ENCODE measurements at places on chromosomes 4 and X.

DNA sequence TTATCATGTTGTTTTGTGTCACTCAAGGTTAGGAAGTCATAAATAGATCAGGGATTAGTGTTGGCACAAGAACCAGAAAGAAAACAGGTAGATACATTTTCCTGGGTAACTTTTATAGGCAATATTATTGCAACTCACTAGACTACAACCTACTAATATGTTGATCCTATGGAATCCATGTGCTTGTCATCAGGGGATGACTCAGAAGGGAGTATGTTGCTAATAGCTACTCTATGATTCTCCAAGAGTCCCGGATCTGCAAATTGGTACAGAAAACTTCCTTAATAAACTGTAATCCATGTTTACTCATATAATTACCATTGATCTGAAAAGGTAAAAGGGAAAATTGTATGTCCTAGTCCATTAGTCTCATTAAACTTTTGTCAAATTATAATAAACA is 11.7 kb upstream of the GNRHR start:
- DNase-seq: no peak
- no peaks in the 10 kb centered on the region for H3K27me3 ChIP-seq
- H3K4me1 ChIP-seq: no peaks in the 10 kb centered on the region

- DNase-seq: no peak
- H3K4me1 ChIP-seq: no peaks in the 10 kb centered on the region
- no peak overlapping the region for H3K27ac ChIP-seq
- no peaks in the 10 kb centered on the region for H3K27me3 ChIP-seq
- no peaks in the 10 kb centered on the region for H3K36me3 ChIP-seq
- H3K4me3 ChIP-seq: no peak overlapping the region
These were observed 442.9 kb upstream of the RASGEF1B start for GRCh38 chr4:81914623-81915022.

DNA sequence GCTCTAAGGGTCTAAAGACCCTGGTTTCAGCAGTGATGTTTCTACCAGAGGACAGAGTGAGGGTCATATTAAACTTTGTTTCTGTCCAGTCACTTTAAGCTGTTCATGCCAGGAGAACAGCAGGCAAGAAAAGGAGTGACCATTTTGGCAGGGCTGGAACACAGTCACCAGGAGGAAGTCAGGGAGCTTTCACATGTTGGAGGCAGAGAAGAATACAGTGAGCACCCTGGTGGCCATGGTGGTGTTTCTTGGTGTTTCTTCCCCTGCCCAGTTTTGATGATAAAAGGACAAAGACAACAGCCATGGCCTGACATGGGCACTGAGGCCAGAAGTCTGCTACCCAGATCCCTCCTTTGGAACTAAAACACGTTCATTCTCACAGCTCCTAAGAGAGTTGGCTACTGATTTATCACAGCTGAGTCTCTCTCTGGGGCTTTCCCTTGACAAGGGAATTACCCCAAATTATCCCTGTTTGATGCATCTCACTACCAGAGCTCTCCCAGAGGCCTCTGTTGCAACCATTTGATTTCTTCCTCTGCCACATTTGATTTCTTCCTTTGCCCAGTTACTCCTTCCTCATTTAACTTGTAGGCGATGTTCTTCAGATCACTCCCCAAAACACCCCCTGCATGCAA is 106.4 kb upstream of the NWD2 start:
- no peak overlapping the region for H3K4me3 ChIP-seq
- H3K27ac ChIP-seq: no peak overlapping the region
- no peaks in the 10 kb centered on the region for H3K36me3 ChIP-seq
- no peaks in the 10 kb centered on the region for H3K4me1 ChIP-seq
- DNase-seq: no peak

DNA sequence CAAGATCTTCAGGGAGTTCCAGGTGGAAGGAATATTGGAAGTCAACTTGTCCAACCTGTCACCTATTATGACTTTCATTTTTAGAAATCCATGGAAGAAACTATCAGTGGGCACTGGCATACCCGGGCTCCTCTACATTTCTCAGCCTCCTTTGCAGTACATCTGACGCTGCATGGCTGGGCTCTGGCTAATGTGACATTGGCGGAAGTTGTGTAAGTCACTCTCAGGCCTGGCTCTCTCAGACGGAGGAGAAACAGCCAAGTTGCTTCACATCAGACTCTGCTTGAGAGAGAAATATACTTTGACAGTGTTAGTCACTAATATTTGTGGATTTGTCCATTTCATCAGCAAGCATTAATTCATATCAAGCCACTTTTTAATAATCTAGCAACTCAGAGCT is 4.5 kb downstream of the DCHS2 start:
- H3K27ac ChIP-seq: no peak overlapping the region
- DNase-seq: peak; percentile 66
- H3K4me1 ChIP-seq: peaks cover 12% of the 10 kb centered on the region
- H3K4me3 ChIP-seq: no peak overlapping the region
- peaks cover 36% of the 10 kb centered on the region for H3K27me3 ChIP-seq

GRCh38 chrX:140250391-140250790 is 254.5 kb downstream of the SOX3 start:
- H3K36me3 ChIP-seq: no peaks in the 10 kb centered on the region
- no peaks in the 10 kb centered on the region for H3K4me1 ChIP-seq
- no peak for DNase-seq

- H3K27me3 ChIP-seq: no peaks in the 10 kb centered on the region
- no peak overlapping the region for H3K4me3 ChIP-seq
- DNase-seq: no peak
- peaks cover 8% of the 10 kb centered on the region for H3K4me1 ChIP-seq
- no peak overlapping the region for H3K27ac ChIP-seq
These were observed 1.4 kb upstream of the AADAT start for GRCh38 chr4:170091069-170091696.

- peaks cover 26% of the 10 kb centered on the region for H3K36me3 ChIP-seq
- H3K27ac ChIP-seq: no peak overlapping the region
- peak; percentile 26 for DNase-seq
- H3K4me1 ChIP-seq: no peaks in the 10 kb centered on the region
- no peaks in the 10 kb centered on the region for H3K27me3 ChIP-seq
These were observed 178.2 kb downstream of the FAT4 start for GRCh38 chr4:125492957-125493356.

DNA sequence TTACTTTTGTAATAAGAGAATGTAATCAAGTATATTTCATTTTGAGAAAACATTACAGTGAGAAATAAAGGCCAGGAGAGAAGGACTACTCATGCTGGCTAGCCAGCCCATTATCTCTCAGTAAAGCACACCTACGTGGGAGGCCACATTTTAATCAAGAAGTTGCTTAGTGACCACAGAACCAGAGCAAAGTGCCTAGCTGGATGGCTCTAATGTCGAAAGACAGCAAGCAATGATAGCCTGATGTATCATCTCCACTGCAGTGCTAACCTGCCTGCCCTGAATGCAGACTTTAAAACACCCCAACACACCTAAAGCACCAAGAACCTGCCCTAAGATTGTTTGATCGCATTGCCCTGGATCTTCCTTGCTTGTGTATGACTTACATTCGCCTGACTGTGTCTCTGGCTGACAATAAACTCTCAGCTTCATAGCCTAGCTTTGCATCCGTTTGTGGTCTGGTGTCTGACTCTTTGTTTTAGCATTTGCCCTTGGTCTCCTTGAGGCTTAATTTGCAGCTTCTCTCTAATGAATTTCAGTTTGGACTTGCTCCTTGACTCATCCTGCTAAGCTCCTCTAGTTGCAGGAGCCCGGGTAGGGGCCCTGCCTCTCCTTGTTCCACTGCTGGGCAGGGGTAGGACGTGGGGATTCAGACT is 31.4 kb upstream of the SOWAHD start:
- no peak overlapping the region for H3K4me3 ChIP-seq
- no peaks in the 10 kb centered on the region for H3K36me3 ChIP-seq
- DNase-seq: no peak
- H3K27ac ChIP-seq: no peak overlapping the region

GRCh38 chr4:133802359-133803140 is 399.0 kb downstream of the PABPC4L start:
- no peaks in the 10 kb centered on the region for H3K4me1 ChIP-seq
- H3K27ac ChIP-seq: no peak overlapping the region

DNA sequence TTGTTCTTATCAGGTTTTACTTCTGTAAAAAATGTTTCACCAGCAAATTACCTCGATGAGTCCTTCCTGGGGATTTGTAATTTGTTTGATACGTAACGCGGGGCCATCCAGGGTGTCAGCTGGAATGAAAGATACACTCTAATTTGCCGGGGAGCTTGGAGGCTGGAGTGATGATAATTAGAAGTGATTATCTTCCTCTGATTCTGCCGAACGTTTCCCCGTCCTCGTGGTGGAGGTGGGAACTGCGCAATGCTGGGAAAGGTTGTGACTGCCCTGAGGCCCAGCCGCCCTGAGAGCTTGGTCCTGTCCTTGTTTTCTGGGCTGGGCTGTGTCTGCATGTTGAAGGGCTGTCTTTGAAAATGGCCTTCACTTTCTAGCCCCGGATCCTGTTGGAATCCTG is 48.0 kb downstream of the SORCS2 start:
- DNase-seq: no peak
- H3K27ac ChIP-seq: no peak overlapping the region
- H3K4me1 ChIP-seq: peaks cover 41% of the 10 kb centered on the region

DNA sequence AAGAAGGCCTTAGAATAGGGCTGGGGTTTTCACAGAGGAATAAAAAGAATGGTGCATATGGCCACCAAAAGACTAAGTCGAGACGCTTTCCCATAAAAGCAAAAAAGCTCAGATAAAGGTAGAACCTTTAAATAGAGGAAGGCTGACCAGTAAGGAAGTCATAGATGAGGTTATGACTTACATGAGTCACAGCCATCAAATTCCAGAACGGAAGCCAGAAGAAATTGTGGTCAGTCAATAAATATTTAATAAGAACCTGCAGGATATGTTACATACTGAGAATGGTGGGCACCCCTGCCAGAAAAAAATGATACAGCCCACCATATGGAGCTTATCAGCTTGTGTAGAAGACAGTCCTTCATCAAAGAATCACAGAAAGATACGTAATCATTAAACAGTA is 120.1 kb downstream of the MANBA start:
- H3K27me3 ChIP-seq: no peaks in the 10 kb centered on the region
- H3K27ac ChIP-seq: no peak overlapping the region
- H3K4me1 ChIP-seq: no peaks in the 10 kb centered on the region
- no peak for DNase-seq
- no peak overlapping the region for H3K4me3 ChIP-seq

Measured in muscle of leg (tissue), 16 donors.